Thymus (tissue), 14 donors: ENCODE measurements at places on chromosomes 1 and 21.

DNA sequence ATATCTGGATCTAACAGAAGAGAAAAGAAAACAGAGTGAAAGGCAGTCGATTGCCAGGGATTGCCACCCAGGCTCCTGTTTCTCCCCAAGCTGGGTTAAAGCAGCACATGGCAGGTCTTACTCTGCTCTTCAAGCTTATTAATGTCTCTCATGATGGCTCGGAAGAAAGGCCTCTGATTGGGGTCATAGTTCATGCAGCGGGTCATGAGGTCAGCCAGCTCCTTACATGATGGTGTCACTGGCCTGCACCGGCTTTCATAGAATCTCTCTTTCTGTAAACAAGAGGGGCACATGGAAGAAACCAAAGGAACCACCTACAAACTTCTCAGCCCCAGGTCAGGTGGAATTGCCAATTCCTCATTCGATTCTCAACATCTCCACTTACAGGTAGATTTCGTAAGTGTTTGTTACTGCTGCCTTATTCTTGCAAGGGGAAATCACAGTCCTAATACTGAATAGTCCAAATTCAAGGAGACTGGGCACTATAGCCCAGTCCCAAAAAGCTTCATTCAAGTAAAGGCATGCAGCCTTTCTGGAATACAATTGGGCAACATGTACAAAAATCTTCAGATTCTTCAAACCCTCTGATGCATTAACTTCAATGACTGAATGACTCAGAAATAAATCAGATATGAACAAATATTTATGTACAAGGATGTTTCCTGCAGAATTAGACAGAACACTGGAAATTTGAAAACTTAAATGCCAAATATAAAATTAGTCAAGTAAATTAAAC, 96.6 kb downstream of the RAVER2 start:
- DNase-seq, result no peak

- DNase-seq, result no peak
Measured at GRCh38 chr1:98989556-98989907, 15.1 kb downstream of the PLPPR5 start.

DNA sequence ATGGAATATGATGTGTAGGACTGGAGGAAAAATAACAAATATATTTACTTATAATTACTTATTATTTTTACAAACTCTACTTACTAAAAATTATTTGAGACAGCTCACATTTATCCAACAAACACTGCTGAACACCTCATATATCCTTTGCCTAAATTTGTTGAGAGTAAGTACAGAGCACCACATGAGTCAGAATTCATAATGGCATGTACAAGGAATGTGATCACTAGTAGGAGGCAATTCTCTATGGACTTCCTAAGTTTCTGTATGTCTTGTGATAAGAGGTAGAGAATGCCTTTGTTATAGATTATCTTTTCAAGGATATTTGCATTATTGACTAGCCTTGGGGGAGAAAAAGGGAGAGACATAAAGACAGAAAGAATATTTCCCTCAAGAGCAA, 8.2 kb upstream of the ST6GALNAC3 start:
- no peak for DNase-seq

- no peak for DNase-seq
Measured at GRCh38 chr1:29712284-29712651, 475.9 kb downstream of the PTPRU start.

GRCh38 chr21:44018813-44019567, 6.9 kb downstream of the TRAPPC10 start:
- no peak for DNase-seq

GRCh38 chr21:34360488-34361241, 3.1 kb upstream of the KCNE2 start:
- DNase-seq, result no peak

GRCh38 chr1:25642574-25643108, 26.1 kb downstream of the MAN1C1 start:
- DNase-seq, result peak; percentile 37

DNA sequence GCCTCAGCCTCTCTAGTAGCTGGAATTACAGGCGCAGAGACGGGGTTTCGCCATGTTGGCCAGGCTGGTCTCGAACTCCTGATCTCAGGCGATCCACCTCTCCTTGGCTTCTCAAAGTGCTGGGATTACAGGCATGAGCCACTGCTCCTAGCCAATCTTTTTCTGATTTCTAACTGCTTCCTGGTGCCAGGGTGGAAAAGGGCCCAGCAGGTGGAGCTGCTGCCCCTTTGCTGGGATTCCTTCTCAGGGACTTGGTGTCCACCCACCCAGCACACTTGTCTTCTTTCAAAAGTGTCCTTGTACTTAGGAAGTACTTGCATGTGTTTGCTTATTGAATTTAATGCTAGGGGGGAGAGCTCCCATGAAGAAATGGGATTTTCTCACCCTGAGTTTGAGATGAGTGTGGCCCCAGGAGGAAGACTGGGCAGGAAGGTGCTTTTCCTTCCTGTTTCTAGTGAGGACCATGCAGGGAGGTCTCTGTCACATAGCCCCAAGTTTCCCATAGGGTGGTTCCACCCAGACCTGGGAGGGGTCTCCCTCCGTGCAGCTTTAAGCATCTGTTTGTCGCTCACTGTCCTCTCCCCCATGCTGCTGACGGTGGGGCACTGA, 14.2 kb downstream of the UTP11 start:
- no peak for DNase-seq

DNA sequence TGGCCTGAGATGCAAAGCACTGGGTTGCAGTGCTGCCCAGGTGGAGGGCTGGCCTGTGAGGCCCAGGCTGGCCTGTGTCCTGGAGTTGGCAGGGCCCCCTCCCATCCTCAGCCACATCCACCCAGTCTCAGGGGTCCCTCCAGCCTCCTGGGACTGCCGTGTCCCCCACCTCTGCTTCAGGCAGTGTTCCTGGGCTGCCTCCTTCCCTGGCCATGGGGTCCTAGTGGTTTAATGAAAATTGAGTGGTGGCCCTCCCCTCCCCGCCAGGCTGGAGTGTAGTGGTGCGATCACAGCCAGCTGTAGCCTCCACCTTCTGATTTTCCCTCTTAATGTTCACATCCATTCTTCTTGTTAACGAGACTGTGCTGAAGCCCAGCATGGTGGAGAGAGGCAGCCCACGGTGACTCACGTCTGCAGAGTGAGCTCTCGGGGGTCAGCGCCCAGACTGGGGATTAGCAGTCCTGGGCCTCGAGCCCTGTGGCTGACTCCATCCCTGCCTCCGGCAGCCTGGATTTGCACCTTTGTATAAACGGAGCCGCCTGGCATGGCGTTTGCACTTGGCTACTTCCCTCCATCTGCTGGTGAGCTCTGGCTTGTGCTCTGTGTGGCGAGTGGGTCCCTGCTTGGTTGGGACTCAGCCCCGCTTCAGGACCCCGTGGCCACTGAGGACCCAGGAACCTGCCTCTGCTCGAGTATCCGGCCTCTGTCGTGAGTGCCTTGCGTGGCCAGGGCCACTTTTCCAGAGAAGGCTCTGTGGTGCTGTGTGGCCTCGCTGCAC, 6.9 kb downstream of the MIB2 start:
- no peak for DNase-seq

DNA sequence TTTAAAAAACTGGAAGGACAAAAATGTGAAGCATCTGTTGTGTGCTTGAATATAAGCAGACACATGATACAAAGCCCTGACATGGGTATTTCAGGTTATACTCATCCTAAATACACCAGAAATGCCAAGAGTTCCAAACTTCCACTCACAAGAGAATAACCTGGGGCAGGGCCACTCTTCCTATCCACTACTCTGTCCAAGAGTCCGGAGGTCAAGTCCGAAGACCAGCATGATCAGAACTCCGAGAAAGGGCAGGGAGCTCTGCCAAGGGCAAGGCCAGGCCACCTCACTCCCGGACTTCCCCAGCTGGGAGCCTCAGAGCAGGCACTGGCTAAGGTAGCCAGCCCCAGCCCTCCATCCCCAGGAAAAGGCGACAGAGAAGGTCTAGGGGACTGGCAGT, 37.5 kb downstream of the HLCS start:
- DNase-seq, result no peak

DNA sequence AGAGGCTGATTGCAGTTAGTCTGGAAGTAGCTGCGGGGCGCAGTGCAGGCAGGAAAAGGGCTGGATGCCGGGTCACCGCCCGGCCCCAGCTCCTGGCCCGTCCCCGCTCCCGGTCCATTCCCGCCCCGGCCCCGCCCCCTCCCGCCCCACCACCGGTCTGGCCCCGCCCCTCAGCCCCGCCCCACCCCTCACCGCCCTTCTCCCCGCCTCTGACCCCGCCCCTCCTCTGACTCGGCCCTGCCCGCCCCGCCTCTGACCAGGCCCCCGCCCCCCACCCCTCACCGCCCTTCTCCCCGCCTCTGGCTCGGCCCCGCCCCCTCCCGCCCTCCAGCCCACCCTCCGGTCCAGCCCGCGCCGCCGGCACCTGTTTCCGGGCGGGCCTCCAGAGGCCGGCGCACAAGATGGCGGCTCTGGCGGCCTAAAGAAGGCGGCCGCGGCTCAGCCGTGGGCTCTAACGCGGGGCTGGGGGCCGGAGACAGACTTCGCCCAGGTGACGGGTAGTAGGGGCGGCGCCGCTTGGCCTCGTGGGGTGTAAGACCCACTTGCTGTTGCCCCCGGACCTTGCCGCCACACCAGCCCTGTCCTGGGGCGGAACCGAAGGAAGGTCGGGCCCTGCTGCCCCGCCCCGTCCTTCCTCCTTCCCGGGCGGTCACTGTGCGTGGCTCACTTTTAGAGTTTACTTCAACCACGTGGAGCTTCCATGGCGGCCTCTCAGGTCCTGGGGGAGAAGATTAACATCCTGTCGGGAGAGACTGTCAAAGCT, at the start of gene UBIAD1:
Gene UBIAD1, plus strand, starts transcription at position 367 of the 763 bp plus-strand sequence. Its CDS starts 334 bp downstream, at position 701.
- DNase-seq, result no peak

GRCh38 chr1:107058245-107059032, 2.0 kb downstream of the PRMT6 start:
- DNase-seq, result no peak

- DNase-seq, result no peak
Measured at GRCh38 chr1:93827128-93827527, 51.9 kb downstream of the DNTTIP2 start.

DNA sequence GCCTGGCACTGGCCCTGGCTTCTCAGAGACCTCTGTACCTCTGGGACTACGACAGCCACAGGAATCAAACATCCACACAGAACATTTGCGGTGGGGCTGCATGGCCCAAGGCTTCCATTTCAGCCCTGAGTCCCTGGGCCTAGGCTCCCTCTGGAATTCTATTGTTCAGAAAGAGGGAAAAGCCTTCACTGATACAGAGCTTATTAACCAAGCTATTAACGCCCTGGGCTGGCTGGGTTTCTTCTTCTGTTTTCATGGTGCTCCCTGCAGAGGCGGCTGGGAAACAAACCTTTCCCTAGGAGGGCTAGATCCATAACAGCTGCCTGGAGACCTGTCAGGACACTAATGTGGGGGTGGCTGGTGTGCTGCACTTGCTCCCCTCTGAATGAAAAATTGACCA, 88.2 kb downstream of the KAZN start:
- DNase-seq, result no peak
